ENCODE measurements at places on chromosomes 12 and 14.

DNA sequence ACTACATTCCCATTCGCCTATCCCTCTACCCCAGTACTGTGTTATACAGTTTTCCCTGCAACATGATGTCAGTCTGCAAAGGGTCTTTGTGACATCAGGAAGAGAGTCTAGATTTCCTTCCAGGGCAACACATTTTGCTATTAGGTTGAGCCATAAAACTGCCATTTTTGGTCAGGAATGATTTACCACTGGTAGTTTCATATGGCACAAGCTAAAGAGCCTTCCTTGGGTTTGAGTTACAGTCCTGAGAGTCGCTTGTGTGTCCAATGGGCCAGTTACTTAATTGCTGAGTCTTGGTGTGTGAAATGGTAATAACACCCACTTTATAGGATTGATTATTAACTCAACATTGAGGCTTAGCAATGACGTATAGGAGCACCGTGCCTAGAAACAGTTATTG is 22.6 kb upstream of the AMIGO2 start:
- no peak for DNase-seq

GRCh38 chr12:39595928-39596327 is 23.7 kb downstream of the ABCD2 start:
- no peak for DNase-seq

DNA sequence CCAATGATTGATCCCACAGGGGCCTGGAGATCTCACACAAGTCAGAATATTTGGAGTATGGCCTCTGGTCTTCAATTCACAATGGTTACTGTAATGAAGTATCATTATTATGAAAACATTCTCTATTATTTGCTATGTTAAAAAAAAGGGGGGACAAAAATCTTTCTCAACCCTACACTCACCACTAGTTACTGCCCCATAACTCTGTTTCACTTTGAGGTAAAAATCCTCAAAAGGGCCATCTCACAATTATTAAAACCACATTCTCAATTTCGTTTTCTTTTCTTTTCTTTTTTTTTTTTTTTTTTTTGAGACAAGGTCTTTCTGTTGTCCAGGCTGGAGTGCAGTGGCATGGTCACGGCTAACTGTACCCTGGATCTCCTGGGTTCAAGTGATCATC is 59.6 kb upstream of the KCNC2 start:
- DNase-seq = no peak

GRCh38 chr12:53489242-53489864 is 9.9 kb downstream of the MAP3K12 start:
- DNase-seq = no peak

DNA sequence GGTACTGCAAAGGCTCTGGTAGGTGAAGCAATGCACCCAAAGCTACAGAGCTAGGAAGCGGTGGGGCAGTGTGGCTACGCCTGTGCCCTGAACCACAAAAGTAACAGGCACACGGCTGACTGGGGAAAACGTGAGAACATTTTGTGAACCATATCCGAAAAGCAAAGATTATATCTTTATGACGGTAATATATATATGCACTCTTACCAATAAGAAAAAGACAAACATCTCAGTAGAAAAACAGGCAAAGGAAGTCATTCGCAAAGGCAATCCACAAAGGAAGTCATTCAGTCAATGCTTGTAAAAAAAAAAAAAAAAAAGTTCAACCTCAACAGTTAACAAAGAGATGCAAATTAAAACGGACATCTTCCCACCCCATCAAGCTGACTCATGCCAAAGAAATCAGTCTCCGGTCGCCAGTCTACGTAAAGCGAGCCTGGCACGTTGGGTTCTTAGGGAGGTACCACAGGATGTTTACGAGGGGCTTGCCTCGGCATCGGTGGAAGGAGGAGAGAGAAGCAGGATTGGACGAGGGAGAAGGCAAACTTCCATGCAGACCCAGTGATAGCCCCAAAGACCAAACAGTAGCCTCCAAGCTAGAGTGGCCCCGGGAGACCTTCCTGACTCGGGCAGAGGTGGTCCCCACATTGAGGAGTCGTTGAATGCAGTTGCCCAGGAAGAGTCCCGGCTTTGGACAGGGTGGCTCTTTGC is 39.4 kb upstream of the PPP2R5C start:
- peak; percentile 73 for DNase-seq

DNA sequence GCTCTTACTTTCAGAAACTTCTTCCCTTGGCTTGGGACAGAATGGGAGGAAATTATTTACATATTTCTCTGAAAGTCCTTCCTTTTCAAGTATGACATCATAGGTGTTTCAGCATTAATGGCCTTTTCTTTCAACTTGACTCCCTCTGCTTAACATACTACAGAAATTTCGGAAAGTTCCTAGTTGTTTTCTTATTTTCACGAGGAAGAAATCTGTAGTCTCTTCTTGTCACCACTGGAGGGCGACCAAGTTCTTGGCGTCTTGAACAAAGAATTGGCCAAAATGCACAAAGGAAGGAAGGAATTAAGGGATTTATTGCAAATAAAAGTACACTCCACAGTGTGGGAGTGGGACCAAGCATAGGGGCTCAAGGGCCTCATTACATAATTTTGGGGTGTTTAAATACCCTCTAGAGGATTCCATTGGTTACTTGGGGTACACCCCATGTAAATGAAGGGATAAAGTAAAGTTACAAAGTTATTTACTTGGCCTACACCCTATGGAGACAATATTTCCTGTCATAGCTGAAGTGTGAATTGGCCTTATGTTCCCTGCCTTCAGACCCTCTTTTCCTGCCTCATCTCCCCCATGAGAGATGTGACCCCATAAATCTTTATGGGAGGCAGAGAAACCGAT is 70.4 kb downstream of the RPL10L start:
- DNase-seq = no peak

DNA sequence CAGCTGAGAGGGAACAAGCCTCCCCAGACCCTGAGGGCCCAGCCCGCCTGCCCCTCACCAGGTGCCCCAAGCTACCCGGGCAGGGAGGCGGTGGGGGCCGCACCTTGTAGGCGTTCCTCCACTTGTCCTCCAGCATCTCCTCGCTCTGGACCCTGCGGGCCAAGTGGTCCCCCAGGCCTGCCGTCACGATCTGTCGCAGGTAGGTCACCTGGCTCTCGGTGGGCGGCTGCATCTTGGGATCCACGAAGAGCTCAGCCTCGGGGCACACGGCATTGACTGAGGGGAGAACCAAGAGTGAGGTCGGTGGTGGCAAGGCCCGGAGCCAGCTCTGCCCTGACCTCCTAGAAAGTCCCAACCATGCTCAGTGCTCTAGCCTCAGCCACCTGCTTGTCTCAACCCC is 36.6 kb downstream of the DHX37 start:
- DNase-seq = no peak

GRCh38 chr12:16150276-16150675 is 127.2 kb downstream of the SLC15A5 start:
- no peak for DNase-seq

DNA sequence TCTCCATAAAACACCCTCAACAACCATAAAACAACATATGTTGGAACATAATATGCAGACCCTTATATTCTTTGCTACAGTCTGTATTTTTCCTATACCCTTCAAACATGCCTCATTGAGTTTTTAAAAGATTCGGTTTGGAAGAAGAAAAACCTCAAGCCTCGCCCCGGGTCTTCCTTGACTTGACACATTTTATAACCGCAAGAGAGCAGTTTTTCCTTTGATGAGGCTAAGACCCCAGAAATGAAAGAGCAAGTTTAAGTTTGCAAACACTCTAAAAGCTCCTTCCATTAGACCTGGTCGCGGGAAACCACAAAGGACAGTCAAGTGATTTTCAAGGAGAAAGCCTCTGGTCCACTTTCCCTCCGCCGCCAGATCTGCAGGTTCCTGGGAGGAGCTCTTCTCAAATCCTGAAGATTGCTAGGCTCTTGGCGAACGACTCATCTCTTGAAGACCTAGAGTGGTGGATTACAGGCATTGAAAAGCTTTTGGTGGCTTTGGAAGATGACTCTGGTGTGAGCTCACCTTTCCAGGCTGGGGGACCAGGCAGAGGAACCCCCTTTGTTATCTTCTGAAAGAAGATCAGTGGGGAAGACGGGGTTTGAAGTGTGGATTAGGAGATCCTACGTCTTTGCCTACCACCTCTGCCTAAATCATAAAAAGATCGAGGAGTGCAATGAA is at the start of gene ASCL4:
Gene ASCL4, plus strand, starts transcription at position 356 of the 681 bp plus-strand sequence. CDS start 515 bp downstream, outside the sequence.
- DNase-seq = no peak

GRCh38 chr14:47270715-47271114 is 404.7 kb downstream of the MDGA2 start:
- DNase-seq = no peak

DNA sequence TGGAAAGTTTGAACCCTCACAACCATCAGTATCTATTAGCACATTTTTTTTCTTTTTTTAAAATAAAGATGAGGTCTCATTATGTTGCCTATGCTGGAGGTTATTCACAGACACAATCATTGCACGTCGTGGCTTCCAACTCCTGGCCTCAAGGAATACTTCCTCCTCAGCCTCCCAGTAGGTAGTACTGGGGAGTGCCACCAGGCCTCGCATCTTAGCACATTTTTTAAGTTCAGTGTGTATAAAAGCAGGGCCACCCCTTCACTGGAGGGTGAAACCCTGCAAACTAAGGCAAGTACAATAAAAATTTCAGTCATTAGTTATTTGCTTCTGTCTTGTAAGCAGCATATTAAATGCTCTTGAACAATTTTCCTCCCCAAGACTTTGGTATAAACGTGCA is 114.2 kb upstream of the SINHCAF start:
- DNase-seq = no peak

GRCh38 chr12:94269316-94269999 is 121.1 kb downstream of the PLXNC1 start:
- no peak for DNase-seq

- DNase-seq = no peak
Observed at GRCh38 chr14:94004015-94004414, 6.9 kb downstream of the CCDC197 start.

DNA sequence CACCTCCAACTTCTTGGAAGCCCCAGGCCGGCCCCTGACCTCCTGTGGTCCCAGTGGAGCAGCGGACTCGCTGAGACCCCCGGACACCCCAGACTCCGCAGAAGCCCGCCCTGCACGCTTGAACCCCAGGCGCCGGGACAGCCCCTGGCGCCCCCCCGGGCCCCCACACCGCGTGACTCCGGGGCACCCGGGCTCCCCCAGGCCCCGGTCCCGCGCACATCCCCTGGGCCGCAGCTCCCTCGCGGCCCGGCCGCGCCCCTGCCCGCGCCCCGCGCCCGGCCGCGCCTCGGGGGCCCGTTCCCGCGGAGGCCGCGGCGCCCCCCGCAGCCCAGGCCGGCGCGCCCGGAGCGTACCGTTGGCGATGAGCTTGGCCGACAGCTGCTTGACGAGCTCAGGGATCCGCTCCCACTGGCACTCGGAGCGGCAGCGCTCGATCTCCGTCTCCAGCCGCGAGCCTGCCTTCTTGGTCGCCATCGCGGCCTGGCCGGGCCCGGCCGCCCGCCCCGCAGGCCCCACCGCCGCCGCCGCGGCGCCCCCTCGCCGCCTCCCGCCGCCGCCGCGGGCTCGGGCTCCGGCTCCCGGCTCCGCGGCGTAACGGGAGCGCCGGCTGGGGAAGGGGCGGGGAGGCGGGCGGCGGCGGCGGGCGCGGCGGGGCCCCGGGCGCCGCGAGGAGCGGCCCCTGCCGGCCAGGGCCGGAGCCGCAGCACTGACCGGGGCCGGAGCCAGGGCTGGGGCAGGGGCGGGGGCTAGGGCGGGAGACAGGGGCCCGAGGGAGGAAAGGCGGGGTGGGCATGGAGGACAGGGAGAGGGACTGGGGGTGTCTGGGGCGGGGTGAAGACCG is at the start of gene TTC7B:
Gene TTC7B, minus strand, starts transcription at position 609 of the 841 bp plus-strand sequence. Its CDS starts 135 bp downstream, at position 474.
- peak; percentile 27 for DNase-seq

GRCh38 chr14:64410084-64410774 is 22.1 kb downstream of the MTHFD1 start:
- DNase-seq = no peak

DNA sequence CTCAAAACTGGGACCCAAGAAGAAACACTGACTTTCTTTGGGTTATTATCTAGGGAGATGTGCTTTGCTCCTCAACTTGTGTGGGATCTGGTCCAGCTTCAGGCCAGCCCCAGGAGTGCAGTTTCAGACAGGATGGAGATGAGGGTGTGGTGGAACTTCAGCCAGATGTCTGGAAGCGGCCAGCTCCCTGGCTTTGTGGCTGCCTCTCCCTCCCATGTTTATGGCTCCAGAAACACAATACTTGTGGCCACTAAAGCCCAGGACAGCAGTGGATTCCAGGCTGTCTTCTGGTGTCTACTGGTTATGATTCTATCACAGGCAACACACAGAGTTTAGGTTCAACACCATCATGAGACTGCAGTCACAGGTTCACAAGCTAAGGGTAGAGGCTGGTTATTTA is 44.2 kb upstream of the EMP1 start:
- no peak for DNase-seq

- DNase-seq = peak; percentile 62
Observed at GRCh38 chr12:89525305-89525823, 483 bp downstream of the POC1B start.

- no peak for DNase-seq
Observed at GRCh38 chr14:57297852-57298251, 29.1 kb downstream of the AP5M1 start.

- DNase-seq = no peak
Observed at GRCh38 chr12:20274008-20274407, 94.3 kb upstream of the PDE3A start.

- DNase-seq = no peak
Observed at GRCh38 chr14:39880106-39880695, 448.0 kb upstream of the FBXO33 start.

DNA sequence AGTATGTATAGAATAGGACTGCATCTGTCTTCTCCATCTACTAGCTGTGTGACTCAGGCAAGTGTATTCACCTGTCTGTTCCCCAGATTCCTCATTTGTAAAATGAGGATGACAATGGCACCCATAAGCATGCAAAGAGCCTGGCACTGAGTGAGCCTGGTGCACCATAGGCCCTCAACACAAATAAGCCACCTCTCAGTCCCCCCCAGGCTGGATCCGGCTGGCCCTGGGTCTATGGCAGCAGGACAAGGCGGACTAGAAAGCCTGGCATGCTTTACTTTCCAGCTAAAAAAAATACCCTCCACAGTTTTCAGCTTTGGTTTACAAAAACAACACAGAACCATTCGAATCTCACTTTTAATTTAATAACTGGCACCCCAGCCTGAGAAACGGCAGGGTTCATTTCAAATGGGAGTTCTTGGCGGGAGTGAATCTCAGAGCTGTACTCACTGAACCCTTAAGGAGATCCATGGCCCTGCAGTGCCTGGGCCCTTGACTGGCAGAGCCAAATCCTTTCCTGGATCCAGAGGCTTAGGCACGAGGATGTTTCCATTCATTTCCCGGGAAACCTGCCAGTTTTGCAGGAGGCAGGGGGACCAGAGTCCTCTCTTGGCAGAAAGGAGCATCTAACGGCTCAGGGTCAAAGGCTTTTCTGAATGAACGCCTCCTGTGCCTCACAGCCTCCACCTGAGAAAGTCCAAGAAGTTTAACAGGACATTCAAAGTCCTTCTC is 17.7 kb downstream of the SYNE3 start:
- no peak for DNase-seq

GRCh38 chr12:130213249-130213648 is 51.0 kb downstream of the FZD10 start:
- DNase-seq = no peak

GRCh38 chr12:110501399-110501751 is 536 bp downstream of the VPS29 start:
- no peak for DNase-seq

GRCh38 chr14:86022031-86022629 is 492.2 kb downstream of the FLRT2 start:
- DNase-seq = no peak

GRCh38 chr12:85568395-85569103 is 267.7 kb downstream of the RASSF9 start:
- DNase-seq = no peak

- DNase-seq = no peak
Observed at GRCh38 chr12:62533755-62534107, 67.1 kb downstream of the MON2 start.

GRCh38 chr12:85308374-85308773 is 28.4 kb downstream of the ALX1 start:
- no peak for DNase-seq

- no peak for DNase-seq
Observed at GRCh38 chr12:121397521-121397920, 2.4 kb upstream of the RNF34 start.

Data from activated CD4-positive, alpha-beta T cell treated with anti-CD3 and anti-CD28 coated beads, Interleukin-2, amount 50 U/mL, for 48 hours (primary cell).